ENCODE measurements at places on chromosomes 7 and 10.

DNA sequence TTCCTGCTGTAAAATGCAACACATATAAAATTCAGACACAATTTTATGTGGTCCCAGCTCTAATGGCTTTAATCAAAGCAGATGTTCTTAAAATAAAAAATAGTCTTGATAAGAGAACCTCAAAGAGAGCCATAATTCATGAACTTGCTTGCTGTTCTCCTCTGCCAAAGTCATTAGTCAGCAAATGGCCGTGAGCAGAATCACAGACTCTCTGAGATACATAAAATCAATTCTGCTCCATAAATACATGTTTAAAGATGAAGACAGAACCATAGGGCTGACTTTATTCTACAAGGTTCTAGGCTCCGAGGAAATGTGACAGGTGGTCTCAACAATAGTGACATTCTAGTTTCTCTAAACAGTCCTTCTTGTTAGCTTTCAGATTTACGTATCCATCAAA, 29.8 kb downstream of the HSPA12A start:
- no peak for DNase-seq

DNA sequence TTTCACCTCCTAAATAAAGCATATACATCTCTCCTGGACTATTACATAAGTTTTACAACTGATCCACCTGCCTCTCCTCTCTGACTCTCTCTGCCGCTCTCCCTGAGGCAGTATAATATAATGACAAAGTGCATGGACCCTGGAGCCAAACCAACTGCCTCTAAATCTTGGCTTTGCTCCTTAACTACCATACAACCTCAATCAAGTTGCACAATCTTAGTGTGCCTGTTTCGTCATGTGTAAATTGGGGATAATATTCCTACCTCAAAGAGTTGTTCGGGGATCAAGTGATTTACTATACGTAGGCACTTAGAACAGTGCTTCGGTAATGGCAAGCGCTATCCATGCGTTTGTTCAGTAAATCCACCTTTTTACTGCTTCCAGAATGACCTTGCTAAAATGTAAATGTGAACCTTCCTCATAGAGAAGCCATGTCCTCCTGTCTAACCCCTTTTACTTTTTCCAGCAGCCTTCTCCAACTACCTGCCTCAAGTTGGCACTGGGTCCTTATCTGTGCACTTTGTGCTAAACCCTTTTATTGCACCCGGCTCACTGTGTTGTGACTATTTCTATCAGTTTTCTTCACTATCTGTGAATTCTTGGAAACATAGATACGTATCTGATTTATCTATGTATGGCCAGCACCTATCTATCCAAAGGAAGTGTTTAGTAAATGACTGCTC, 30.6 kb upstream of the DLD start:
- DNase-seq = no peak

GRCh38 chr7:91852263-91852741, 28.2 kb downstream of the MTERF1 start:
- peak; percentile 22 for DNase-seq

- DNase-seq = no peak
Observed at GRCh38 chr10:16519250-16519907, 2.3 kb downstream of the C1QL3 start.

DNA sequence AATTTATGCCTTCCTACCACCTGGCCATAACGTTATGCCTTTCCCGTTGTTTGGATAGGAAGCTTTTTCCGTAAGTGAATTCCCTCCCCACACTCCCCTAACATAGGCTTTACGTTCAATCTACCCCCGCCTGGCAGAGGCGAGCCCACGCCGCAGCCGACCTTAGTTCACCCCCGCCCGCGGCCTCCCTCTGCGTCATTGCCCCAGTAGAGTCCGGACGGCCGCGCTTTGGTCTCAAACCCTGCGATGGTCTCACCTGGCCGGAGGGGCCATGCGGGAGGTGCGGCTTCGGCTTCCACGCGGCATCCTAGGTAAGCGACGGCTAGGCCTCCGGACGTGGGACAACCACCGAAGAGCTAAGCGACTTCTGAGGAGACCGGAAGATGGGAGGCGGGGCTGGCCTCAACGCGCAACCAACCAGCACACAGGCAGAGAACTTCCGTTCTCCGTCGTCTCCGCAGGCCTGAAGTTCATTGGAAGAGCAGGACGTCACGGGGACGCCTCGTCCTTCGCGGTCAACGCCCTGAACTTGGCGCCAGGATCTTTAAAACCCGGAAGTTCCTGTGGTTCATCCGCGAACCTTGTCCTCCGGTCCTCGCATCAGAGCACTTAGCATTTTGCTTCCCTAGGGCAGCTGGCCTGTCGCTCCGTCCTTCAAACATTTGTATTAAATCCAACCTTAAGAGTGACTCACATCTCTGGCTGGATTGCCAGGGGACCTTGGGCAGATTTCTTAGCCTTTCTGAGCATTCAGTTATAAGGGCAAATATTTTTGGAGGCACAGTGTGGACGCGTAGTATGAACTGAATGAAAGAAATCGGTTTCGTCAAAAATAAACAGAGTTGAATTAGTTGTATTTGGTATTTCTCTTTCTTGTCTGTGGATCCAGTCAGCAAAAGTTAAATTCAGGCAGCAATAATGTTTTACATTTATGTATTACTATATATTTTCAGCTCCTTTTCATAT, at the start of gene CHCHD2:
Gene CHCHD2 (minus strand): TSS at position 369 of the 966 bp plus-strand sequence. CDS start 63 bp downstream, at position 306.
- peak; percentile 97 for DNase-seq

DNA sequence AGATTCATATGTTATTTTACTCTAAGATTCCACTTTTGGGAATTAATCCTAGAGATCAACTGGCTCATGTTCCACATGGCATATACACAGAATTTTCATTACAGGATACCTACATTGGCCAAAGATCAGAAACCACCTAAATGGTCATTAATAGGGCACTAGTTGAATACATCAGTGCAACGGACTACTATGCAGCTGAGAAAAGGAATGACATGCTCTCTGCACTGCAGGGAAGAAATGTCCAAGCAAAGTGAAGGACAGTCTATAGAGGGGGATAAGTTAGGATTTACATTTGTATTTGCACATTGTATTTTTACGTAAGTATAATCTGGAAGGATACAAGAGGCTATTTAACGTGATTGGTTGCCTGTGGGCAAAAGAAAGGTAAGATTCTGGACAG, 67.7 kb upstream of the PRLHR start:
- DNase-seq = no peak

- no peak for DNase-seq
Observed at GRCh38 chr10:132669208-132669861, 116.6 kb downstream of the NKX6-2 start.

- no peak for DNase-seq
Observed at GRCh38 chr7:128383776-128384175, 22.3 kb upstream of the PRRT4 start.

GRCh38 chr10:63819753-63820329, 298.6 kb downstream of the REEP3 start:
- no peak for DNase-seq

- DNase-seq = no peak
Observed at GRCh38 chr7:38751416-38751815, 120.2 kb upstream of the AMPH start.

GRCh38 chr7:71243736-71244410, 111.9 kb downstream of the GALNT17 start:
- no peak for DNase-seq

DNA sequence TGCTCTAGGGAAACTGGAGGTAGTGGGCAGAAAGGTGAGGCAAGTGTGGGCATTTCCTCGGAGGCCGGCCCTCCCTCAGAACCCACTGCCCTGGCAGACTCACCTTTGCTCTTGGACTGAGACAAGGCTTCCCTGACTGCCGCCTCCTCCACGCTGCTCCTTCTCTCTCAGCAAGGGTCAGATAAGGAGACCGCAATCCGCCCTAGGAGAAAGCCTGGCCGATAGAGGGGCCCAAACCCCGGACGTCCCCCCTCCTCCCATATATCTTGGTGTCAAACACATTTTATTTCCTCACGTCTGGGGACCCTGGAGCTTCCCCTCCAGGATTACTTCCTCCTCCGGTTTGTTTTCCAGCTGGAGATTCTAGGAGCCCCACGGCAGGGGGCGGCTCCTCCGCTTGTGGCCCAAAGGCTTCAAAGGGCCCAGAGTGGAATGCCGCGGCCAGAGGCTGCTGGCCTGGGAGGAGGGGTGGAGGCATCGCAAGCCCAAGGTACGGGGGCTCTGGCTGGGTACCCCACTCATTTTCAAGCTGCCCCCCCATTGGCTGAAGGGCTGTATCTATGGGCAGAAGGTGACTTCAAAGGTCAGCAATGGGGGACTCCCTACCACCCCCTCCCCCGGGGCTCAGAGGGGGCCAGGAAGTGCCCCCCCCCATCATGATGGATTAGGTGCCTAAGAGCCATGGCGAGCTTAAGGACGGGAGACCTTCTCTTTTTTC, 31.7 kb upstream of the LBX1 start:
- DNase-seq = no peak

DNA sequence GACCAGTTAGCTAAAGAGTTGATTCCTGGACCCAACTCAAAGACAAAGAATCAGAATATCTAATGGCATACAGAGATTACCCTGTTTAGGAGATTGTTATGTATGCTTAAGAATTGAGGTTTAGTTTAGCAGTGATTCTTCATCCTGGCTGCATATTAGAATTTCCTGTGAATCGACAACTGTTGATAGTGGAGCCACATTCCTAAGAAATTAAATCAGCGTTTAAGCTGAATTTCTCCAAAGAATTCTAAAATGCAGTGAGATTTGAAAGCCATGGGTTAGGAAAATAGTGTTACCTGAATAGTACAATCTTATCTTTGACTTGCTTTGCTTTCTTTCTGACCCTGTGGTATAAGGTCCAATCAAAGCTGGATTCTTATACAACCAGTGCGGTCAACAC, 16.4 kb upstream of the FERD3L start:
- no peak for DNase-seq

DNA sequence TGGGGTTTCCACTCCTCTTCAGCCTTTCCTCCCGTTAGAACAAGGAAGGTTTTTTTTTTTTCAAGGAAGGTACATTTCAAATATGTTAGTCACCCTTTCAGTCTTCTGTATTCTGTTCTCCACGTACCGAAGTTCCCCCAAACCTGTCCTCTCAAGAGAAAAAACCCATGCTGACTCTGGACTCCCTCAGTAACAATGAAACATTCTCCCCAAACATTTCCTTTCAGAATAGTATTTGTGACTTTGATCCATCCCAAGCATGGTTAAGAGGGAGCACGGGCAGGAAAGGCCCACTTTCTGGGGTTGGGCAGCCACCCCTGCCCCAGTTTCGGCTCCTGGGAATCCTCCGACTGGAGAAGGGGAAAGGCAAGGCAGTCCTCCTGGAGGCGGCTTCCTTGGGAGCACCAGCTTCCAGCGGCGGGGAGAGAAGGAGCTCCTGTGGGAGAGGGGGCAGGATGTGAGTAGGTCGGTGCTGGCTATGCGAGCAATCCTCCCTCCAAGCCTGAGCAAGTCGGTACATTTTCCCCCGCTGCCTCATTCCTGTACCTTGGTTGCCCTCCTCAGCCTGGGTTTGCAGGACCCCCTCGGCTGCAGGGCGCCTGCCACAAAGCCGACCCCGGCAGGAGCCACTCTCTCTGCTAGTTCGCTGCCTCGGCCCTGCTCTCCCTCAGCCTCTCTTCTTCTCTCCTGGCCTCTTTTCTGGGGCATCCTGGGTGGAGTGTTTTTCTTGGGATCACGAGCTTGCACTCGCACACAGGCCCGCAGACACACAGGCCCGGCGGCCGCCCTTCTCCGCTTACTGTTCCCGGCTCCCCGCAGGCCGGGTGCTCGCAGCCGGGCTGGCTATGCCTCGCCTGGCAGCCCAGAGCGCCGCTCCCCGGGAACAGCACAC, 2.1 kb upstream of the HOXA1 start:
- DNase-seq = no peak

DNA sequence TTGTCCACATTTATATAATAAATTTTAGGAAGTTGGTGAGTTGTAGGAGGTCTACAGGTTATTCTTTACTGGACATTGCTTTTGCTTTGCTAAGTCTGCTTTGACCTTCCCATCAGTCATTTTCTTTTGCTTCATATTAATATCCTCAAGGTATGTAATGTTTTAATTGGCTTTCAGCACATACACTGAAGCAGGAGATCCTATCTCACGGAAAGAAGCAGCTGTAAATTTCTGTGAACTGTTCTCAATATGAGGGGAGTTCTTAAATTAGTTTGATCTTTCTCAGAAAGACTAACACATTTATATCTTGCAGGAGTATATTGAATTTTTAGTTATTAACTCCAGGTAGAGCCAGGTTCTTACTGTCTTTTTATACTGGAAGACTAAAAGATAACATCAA, 856.5 kb downstream of the GATA3 start:
- DNase-seq = no peak

DNA sequence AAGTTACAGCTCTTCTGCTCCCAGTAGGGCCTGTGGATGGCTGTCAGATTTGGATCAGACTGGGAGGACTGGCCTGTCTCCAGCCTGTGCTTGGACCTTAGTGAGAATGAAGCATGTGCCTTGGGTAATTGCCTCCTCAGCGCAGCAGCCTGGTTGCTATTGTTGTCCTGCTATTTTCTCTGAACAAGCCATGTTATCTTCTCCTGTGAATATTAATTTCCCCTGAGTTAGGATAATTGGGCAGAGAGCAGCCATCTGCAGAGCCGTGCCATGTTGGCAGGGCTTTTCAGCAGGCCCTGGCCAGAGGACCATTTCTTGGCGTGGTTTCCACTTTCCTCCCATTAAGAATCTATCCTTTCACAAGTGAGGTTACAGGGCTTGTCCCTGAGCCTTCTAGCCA, 497.3 kb downstream of the SORCS3 start:
- no peak for DNase-seq

GRCh38 chr10:124892905-124893304, 49.0 kb upstream of the ZRANB1 start:
- DNase-seq = no peak

- no peak for DNase-seq
Observed at GRCh38 chr7:3244241-3244814, 56.7 kb upstream of the SDK1 start.

- DNase-seq = no peak
Observed at GRCh38 chr7:84876061-84876821, 310.6 kb downstream of the SEMA3D start.

- no peak for DNase-seq
Observed at GRCh38 chr7:48301201-48301600, 129.9 kb downstream of the ABCA13 start.

DNA sequence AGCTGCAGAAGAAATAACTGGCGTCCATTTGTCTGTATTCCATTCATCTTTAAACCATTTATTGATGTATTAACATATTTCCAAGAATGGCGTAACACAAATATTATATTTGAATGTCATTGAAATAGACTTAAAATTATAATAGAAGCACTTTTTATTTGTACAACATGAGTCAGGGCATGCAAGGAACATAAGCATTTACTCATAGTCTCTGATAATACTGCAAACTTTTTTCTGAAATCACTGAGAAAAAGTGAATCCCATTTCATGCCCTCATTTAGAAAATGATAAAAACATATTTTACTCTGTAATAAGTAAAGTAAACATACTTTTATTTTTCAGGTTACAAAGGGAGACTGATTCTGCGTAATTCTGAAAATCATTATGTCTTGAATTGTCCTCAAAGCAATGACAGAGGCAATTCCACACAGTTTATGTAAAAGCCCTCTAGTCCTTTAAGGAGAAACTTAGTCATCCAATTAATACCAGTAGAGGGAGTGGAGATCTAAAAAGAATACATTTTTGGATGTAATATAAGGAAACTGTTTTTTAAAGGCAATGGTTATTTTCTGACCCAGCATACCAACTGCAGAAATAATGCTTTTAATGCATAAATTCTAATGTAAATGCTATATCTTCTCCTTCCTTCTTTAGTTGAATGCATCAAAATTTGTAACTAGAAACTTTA, 58.1 kb downstream of the AGMO start:
- no peak for DNase-seq

- no peak for DNase-seq
Observed at GRCh38 chr10:71770789-71771188, 2.5 kb downstream of the VSIR start.
